ENCODE measurements at places on chromosomes 3 and 15. TPM values are rescaled to one million over a fixed set of nuclear protein-coding genes. Genes with fewer than 3 reads are reported as not detected.

Gene ATP8B4
- 75.1 TPM for total RNA-seq

Gene CAMP
- total RNA-seq, result not detected

Gene TMOD2
- 4.7 TPM for total RNA-seq

Gene INO80
- 43.9 TPM for total RNA-seq

Gene GPR160
- 1.8 TPM for total RNA-seq

Gene PLCB2
- total RNA-seq, result 345 TPM

Gene CPNE9
- not detected for total RNA-seq

Data from natural killer cell (primary cell).